ENCODE measurements at places on chromosomes 16 and 17. TPM values are rescaled to one million over a fixed set of nuclear protein-coding genes. Genes with fewer than 3 reads are reported as not detected.

Gene KRTAP4-3
- total RNA-seq, result not detected

Gene CA5A
- not detected for total RNA-seq

Gene SNAI3
- 0.80 TPM for total RNA-seq

Gene DPEP1
- total RNA-seq, result 2,661 TPM

Gene KRTAP3-1
- not detected for total RNA-seq

Gene CLDN9
- 1.2 TPM for total RNA-seq

Gene PYDC1
- not detected for total RNA-seq

Measured in Peyer's patch (tissue), 4 donors.